ENCODE measurements at places on chromosomes 2 and 18. TPM values are rescaled to one million over a fixed set of nuclear protein-coding genes. Genes with fewer than 3 reads are reported as not detected.
A peak's percentile ranks its signal among the peaks of the same experiment; 100 is the strongest.

GATA6 gene
- 0.16 TPM for total RNA-seq

DNA sequence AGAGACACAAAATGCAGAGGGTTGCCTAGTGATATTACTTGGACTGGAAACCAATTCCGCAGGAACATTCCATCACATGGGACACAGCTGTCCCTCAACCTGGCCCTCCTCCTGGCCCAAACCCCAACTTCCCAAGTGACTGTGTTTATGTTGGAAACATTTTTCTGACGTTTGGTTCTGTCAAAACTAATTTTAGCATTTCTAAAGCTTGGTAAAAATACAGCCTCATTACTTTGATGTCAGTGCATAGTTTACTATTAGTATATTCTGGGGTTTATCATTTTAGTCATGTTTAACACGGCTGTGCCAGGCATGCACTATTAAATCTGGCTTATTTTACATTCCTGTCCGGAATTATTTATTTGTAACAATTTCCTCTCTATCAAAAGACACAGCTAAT is 69.9 kb downstream of the GLI2 start:
- no peak for DNase-seq

- DNase-seq, result no peak
These were observed 40.9 kb upstream of the BZW1 start for GRCh38 chr2:200770847-200771246.

GRCh38 chr2:53863538-53864227 is 3.9 kb upstream of the GPR75 start:
- DNase-seq, result no peak

DNA sequence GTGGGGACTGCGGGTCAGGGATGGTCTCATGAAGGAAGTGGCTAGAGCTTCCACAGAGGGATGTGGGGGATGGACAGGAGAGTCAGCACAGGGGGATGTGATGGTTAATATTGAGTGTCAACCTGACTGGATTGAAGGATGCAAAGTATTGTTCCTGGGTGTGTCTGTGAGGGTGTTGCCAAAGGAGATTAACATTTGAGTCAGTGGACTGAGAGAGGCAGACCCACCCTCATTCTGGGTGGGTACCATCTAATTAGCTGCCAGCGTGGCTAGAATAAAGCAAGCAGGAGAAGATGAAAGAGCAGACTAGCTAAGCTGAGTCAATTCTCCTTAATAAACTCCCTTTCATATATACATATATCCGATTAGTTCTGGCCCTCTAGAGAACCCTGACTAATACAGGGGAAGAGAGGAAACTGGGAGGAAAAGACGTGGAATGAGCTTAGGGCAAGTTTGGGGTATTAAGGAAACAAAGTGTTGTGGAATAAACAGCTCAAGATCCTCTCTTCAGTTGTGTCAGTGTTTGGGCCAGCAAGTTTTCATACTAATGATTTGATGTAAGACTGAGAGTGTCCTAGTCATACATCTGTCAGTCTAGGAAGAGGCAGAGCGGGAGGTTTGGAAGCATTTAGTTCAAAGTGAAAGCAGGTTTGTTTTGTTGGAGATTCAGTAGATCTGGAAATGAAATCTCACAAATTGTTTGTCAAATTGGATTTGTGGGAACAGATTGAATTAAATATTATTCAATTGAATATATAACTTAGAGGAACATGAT is 135.2 kb upstream of the NT5C1B start:
- DNase-seq, result no peak

DNA sequence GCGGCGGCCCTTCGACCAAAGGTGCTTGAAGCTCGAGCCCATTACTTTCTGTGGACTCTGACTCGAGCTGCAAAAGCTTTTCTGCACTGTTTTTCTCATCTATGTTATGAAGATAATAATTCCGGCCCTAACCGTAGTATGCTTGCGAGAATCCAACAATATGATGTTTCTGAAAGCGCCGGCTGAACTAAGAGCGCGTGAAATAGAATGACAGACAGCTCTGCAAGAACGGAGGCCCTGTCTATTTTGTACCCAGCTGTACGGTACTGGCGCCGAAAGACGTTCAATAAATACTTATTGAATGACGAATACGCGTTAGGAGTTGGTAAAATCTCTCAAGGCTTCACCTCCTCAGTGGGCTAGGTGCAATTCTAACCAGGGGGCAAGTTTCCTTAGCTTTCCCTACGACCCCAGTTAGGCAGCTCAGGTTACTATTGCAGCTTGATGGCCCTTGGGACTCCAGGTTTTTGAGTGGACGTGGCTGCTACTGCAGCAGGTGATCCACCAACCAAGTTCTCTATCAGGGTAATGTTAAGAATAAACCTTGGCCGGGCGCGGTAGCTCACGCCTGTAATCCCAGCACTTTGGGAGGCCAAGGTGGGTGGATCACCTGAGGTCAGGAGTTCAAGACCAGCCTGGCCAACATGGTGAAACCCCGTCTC is 570 bp downstream of the SCRN3 start:
- DNase-seq, result peak; percentile 3

- no peak for DNase-seq
These were observed 9.5 kb downstream of the RALB start for GRCh38 chr2:120262150-120262549.

CPO gene
- not detected for total RNA-seq

- DNase-seq, result no peak
These were observed 198.2 kb upstream of the COPS8 start for GRCh38 chr2:236887531-236887930.

DNA sequence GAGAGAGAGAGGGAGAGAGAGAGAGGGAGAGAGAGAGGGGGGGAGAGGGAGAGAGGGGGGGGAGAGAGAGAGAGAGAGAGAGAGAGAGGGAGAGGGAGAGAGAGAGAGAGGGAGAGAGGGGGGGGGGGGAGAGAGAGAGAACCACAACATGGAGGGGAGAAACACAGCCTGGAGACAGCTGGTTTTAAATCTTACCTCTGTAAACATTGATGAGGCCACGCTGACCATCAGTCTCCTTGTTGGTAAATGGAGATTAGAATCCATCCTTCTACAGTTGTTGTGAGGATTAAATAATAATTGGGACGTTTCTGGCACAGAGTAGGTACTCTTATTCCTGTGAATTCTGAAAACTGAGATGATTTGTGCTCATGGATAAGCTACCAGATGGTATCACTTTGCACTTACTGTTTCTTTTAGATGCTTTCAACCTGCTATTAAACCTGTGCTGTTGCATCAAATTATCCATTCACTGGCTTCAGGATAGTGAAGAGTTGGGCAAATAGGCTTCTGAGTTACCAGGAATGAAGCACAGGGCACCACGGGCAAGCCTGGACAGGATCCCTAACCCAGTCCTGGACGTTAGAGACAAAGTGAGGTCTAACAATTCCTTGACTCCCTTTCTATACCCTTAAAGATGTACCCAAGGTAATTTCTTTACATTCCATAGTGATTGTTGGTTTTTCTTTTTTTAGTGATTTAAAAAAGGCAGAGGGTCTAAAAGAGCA is 318.1 kb downstream of the ZNF521 start:
- no peak for DNase-seq

CYS1 gene
- 2.0 TPM for total RNA-seq

- DNase-seq, result no peak
These were observed 4.1 kb upstream of the AGXT start for GRCh38 chr2:240864475-240864874.

DNA sequence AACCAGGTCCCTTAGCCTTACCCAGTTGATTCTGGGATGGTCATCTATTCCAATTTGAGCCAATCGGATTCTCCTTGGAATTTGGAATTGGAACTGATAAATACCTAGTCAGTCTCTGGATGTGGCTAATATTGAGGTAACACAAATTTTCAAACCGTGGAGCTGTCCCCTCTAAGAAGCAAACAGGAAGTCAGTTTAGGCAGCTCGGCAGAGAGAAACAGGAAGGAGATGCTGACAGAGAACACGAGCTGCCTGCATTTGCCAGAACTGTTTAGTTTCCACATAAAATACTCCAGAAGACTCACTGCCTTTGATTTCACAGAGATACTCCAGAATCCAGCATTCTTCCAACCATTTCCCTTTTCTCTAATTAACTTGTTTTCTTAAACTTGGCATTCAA is 1024.9 kb downstream of the BCL11A start:
- DNase-seq, result no peak

MEP1B gene
- 0.78 TPM for total RNA-seq

GRCh38 chr2:238926761-238927611 is 79.1 kb downstream of the TWIST2 start:
- DNase-seq, result no peak

CARF gene
- total RNA-seq, result 24.8 TPM

LONRF2 gene
- 58.3 TPM for total RNA-seq

DNA sequence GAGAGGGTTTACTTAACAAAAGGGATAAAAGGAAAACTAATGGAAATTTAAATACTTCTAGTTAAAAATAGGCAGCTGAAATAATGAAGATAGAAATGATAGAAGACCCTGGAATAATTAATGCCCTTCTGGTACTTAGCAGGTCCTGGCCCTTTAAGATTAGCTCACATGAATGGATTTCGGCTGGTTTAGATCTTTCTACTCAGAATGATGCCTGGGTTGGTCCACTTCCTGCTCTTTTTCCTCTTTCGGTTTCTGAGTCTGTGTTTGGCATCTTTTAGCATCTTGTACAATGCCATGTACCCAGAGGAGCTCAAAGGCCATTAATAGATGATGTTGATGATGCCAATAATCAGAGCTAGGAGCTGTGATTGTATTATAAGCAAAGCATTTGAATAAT is 290.5 kb downstream of the CLIP4 start:
- DNase-seq, result no peak

- DNase-seq, result no peak
These were observed 22.9 kb downstream of the MARCHF4 start for GRCh38 chr2:216349366-216349765.

ACADL gene
- 9.2 TPM for total RNA-seq

- no peak for DNase-seq
These were observed 460.7 kb downstream of the MTX2 start for GRCh38 chr2:176729706-176730569.

DNA sequence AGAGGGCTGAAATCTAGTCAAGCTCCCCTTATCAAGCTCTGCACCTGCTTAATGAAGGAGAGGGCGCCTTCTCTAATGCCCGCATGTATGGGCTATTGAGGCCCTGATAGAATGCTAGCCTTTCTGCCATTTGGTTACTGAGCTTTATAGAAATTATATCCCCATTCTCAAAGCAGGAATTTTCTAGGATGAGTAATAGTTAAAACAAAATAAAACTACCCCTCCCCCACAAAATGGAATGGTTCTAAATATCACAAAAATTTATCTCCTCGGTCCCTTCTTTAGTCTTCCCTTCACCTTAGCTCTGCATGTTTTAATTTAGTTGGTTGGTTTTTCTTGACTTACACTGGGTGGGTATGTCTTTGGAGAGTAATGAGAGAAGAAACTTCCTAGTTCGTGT is 37.7 kb downstream of the CD28 start:
- DNase-seq, result no peak

GRCh38 chr2:151325581-151326095 is 31.8 kb upstream of the TNFAIP6 start:
- no peak for DNase-seq

GRCh38 chr18:32110005-32110404 is 18.3 kb downstream of the RNF138 start:
- DNase-seq, result no peak

DNA sequence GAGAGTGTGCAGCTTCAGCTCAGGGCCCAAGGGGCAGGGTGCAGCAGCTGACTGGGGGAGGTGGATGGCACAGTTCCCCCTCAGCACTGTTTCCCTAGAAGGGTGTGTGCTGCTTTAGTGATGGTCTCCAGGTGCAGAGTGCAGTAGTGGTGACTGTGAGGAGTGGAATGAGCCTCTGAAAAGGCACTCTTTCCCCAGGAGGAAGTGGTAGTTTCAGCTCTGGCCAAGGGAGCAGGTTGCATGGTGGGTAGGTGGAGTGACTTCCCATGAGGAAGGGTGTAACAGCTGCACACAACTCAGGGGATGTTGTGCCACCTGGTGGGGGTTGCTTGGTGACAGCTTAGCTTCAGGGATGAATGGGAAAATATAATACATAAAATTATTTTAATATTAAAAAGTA is 251.5 kb upstream of the NXPH2 start:
- DNase-seq, result no peak

DNA sequence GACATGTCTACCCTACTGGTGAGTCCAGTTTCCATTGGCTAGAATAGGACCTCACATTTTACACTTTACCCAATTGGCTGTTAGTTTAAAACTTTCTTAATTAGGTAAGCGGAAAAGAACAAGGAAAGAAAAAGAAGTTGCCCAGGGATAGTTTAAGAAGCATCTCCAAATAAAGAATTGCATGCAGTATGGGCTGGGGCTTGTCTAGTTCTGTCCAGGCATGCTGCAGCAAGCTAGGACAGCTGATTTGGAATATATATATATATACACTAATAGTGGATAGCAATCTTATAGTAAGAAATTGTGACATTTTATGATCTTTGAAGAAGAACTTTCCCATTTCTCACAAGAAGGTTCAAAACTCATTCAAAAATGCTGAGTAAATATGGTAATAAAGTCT is 90.0 kb upstream of the ERBB4 start:
- DNase-seq, result no peak

DNA sequence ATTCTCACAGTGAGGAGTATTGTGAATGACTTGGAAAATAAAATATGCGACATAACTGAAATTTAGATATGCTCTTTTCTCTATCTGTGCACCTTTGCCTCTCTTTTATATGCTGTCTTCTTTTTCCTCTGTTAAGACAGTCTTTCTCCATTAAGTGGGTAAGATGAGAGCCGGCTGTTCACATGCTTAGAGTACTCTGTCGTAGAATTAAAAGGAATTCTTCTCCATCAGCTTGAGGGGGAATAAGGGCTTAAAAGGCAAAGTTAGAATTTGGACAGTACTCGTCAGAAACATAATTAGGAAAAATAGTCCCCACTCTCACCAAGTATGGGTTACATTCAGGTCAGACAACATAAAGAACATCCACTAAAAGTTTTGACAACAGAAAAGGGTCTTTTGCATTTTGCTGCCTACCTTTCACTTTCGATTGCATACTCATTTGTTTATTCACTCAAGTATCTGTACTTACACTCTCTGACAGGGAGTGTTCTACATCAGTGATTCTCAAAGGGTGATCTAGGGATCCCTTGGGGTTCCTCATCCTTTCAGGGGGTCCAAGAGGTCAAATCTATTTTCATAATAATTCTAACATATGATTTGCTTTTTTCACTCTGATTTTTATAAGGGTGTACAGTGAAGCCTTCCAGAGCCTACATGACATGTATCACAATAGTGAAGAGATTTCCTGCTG is 48.0 kb downstream of the ARHGAP15 start:
- no peak for DNase-seq

DNA sequence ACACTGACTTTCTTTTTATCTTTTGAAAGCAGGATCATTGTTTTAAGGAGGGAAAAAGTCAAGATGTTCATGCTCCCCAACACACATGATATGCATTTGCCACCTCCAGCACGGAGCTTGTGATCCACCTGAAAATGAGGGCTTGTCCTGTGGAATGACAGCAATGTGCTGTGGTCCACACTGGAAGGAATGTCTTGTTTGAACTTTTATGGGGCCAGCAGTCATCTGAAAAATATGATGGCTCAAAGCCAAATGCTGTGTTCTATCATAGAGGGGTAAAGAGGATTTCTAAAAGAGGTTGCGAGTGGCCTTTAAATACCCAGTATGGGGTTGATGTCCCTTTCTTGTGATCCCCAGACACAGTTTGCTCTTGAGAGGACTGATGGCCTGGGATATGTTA is 226.5 kb upstream of the SPRED2 start:
- DNase-seq, result no peak

- no peak for DNase-seq
These were observed 89.7 kb upstream of the COL3A1 start for GRCh38 chr2:188884517-188884916.

All from occipital lobe (tissue), 3 donors.